ENCODE measurements at places on chromosomes 7 and 10.

GRCh38 chr7:106010866-106011265, 47.8 kb downstream of the CDHR3 start:
- DNase-seq, result no peak

DNA sequence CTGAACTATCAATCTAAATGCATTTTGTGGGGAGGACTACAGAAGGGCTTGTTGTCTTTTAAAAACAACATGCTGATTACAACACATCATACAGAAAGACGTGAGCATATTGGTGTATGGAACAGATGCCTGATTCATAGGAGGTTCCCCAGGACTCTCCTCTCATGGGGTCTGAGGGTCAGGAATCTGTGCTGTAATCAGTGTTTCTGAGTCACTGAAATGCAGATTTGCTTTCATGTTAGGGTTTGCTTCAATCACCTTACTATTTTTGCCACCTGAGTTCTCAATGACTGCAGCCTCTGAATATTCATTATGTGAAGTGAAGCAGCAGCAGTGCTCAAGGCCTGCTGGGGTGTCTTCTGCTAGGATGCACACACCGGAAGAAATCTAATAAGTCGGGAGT, 550 bp upstream of the ANK3 start:
- DNase-seq, result no peak

- DNase-seq, result no peak
These were observed 3.5 kb upstream of the DAGLB start for GRCh38 chr7:6451224-6451705.

DNA sequence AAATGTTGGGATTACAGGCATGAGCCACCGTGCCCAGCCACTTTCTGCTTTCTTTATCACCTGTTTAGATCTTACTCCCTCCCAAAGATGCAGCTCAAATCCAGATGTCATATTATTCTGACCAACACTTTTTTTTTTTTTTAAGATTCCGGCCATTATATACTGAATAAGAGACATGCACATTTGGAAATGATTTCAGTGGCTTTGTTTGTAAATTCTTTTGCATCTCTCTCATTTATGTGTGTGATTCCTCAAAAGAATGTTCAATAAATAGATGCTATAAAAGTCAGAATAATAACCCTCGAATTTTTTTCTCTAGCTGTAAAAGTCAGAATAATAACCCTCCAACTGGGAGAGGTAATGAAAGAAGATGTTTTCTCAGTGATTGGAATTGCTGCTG, 25.4 kb downstream of the HECW1 start:
- DNase-seq, result no peak

GRCh38 chr10:92508866-92509265, 65.0 kb downstream of the IDE start:
- DNase-seq, result no peak

- DNase-seq, result no peak
These were observed 26.4 kb upstream of the HSPA12A start for GRCh38 chr10:116768786-116769185.

GRCh38 chr7:148901178-148901577, 17.1 kb upstream of the EZH2 start:
- DNase-seq, result no peak

GRCh38 chr7:46738796-46739195, 817.7 kb upstream of the IGFBP3 start:
- DNase-seq, result no peak

- no peak for DNase-seq
These were observed 97.1 kb downstream of the CREB5 start for GRCh38 chr7:28509251-28510025.

DNA sequence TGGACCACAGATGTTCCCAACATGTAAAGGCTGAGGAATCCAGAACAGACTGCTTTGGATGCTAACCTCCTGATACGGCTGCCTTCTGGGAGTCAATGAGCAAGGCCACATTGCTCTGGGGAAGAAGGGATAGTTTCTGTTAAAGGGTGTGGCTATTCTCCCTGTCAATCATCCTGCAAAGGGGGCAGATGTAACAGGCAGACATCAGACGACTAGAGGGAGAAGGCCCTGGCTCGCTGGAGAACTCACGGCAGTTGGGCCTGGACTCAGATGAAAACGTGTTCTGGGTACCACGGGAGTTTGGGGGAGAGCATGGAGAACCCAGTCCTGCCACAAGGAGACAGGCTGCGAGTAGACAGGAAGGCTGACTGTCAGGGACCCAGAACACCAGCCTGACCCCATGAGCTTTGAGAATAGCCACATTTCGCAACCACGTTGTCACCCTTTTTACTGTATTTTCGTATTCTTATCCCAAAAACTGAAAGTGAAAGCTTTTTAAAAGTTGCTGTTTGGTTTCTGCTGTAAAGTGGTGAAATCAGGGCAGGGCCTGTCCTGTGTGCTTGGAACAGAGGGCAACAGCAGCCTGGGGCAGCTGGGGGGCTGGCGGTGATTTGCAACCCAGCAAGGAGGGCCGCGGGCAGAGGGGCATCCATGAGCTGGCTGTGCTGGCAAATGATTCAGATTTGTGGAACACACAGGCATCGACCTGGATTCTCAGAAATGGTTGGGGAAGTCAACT, 95.3 kb downstream of the MYOF start:
- no peak for DNase-seq

DNA sequence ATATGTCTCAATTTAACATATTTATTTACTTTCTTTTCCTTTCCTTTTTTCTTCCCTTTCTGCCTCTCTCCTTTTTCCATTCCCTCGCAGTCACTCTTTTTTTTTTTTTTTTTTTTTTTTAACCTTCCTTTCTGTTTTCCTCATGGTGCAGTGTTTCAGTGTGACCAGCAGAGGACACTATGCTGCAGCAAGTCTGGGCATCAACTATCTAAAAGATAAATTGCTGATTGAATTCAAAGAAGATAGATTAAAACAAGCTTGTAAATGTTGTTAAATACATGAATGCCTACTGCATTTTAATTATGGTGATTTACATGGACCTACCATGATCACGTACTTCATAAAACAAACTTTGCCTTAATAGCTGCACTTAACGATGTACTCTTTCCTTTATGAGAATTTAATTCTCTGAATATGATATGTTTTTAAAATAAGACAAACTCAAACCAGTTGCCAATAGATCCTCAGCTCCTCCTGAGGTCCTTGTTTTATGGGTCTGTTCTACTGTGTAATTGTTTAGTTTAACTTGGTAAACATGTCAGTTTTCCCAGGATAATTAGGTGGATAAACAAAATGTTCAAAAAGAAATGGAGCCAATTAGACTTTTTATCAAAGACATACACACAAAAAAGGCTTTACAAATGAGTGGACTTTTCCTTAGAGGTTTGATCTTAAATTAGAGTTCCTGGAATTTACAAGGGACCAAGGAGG, 101.0 kb upstream of the AGR3 start:
- peak; percentile 44 for DNase-seq

GRCh38 chr7:91411060-91411459, 146.8 kb downstream of the FZD1 start:
- DNase-seq, result no peak

DNA sequence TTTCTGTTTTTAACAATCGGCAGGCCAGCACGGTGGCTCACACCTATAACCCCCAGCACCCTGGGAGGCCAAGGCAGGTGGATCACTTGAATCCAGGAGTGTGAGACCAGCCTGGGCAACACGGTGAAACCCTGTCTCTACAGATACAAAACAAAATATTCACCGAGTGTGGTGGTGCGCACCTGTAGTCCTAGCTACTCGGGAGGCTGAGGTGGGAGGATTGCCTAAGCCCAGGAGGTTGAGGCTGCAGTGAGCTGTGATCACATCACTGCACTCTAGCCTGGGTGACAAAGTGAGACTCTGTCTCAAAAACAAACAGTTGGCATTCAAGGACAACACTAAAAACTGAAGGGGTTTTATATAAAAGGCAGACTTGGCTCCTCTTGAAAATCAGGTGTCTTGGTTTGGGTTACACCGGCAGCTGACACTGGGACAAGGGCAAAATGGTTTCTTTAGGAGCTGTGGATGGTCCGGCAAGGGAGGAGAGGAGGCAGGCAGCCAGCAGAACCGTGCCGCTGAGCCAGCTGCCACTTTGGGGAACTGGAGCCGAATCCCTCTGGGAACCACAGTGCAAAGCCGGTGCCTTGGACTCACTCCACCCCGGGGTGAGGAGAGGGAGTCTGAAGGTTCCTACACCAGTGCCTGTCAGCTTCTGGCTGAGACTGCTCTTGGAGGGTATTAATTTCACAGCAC, 52.6 kb downstream of the CHST3 start:
- DNase-seq, result peak; percentile 39

DNA sequence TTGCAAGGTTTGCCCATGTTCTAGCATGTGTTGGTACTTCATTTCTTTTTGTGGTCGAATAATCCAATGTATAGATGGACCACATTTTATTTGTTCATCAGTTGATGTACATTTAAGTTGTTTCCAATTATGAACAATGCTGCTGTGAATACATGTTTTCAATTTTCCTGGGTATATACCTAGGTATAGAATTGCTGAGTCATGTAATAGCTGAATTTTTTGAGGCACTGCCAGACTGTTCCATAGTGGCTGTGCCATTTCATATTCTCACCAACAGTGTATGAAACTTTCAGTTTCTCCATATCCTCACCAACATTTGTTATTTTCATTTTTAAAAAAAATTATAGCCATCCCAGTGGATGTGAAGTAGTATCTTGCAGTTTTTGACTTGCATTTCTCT, 90.5 kb downstream of the EZH2 start:
- no peak for DNase-seq

GRCh38 chr7:147525325-147525724, 1065.2 kb upstream of the C7orf33 start:
- no peak for DNase-seq

DNA sequence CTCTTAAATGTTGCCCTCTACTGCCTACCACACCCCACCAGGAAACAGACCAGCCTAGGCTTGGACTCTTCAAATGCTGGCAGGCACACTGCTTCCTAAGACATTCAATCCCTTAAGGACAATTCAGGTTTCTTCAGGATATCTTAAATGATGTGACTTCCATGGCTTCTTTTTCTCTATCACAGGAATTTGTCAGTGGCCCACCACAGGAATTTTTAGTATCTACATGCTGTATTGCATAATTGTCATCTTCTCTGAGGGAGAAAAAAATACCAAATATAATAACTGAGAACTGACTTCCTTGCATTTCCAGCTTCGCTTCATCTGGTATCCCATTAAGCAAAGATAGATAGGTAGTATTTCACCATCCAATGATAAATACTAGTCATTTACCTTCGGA, 129.3 kb downstream of the WNT2 start:
- DNase-seq, result no peak

GRCh38 chr10:23157691-23158369, 34.3 kb upstream of the PTF1A start:
- peak; percentile 31 for DNase-seq

Measured in midbrain (tissue), 1 donor.